ENCODE measurements at places on chromosomes 13 and 19. TPM values are rescaled to one million over a fixed set of nuclear protein-coding genes. Genes with fewer than 3 reads are reported as not detected.

- no peak for DNase-seq
These were observed 28.8 kb upstream of the MCF2L start for GRCh38 chr13:112940236-112940635.

- no peak for DNase-seq
These were observed 222.8 kb downstream of the SPRY2 start for GRCh38 chr13:80118099-80118498.

- DNase-seq: peak; percentile 49
These were observed 8.5 kb downstream of the ACTMAP start for GRCh38 chr19:40741527-40742390.

DNA sequence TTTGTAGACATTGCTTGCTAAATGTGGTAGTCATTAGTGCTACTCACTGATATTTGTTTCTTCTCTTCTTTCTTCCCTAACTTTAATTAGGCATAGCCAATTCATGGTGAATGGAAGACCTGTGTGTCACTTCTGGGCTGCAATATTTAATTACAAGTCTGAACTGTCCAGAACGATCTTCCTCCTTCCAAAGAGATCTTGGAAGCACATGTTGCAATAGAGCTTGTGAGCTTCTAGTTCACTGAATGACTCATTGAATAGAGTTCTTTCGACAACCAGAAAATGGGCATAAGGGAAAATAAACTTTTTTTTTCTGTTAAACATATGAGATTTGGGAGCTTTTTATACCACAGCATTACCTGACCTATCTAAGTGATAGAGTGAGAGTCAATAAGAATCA, 1264.6 kb downstream of the PCDH9 start:
- DNase-seq: no peak

DNA sequence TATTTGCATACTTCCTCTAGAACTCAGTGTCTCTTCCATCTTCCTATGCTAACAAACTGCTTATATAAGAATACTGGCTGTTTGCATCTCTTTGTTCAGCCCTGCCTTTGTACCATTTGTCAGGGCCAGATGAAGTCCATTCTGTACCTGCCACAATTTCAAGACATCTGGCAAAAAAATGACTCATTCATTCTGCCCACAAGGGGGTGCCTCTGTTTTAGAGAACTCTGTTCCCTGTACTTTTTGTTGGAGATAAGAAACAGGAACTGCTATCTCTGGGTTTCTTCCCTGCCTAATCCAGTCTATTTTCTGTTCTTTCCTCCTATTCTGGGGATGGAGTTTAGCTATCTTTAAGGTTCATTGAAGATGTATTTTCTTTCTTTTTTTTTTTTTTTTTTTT, 23.0 kb downstream of the ZNF568 start:
- DNase-seq: no peak

- DNase-seq: peak; percentile 89
These were observed 68.4 kb upstream of the TM9SF2 start for GRCh38 chr13:99432609-99433542.

GRCh38 chr19:45200568-45200967, 22.0 kb downstream of the BLOC1S3 start:
- no peak for DNase-seq

DNA sequence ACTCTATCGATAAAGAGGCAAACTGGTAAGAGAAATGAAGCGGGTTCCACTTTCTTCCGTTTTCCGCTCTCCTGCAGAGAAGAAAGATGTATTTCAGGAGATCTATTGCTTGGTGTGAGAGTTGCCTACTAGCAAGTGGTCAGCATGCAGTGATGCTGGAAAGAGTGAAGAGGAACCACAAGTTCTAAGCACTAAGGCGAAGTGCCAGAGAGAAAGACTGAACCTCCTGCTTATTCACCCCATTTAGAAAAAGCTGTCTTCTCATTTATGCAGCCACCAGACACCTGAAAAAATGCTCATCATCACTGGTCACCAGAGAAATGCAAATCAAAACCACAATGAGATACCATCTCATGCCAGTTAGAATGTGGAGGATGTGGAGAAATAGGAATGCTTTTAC, 78.7 kb upstream of the GPC6 start:
- DNase-seq: no peak

DNA sequence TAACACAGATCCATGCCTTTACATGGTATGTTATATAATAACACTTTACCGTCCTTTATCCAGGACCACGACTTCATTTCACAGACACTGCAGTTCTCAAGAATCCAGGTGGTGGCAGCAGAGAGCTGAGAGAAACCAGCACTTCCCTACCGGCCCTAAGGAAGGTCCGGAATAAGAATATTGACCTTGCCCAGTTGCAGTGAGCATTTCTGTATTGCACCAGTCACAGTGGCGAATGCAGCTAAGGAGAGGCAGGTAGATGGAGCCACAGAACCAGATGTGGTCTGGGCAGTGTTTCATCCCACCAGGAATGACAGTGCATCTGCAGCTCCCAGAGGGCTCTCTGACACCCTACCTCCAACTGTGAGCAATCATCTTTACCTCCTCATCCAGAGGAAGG, 44.6 kb downstream of the ZNF787 start:
- DNase-seq: no peak

- DNase-seq: no peak
These were observed 232.5 kb downstream of the GPC5 start for GRCh38 chr13:91630946-91631345.

DNA sequence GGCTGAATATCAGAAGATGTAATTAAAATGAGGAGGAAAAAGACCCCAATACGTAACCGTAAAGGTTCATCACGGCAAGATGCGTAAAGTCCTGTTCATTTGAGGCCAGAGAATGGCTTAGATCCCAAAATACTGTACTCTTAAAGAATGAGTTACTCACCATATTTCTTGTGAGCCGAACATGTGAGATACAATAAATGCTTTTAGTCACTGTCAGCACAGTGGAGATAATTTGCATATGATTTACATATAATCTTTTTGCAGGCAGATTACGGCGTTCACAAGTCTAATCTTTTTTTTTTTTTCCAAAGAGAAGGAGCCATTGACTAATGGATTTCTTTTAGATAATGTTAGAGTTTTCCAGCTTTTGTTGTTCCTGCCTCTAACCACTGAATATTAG, 28.4 kb downstream of the AMER2 start:
- no peak for DNase-seq

DNA sequence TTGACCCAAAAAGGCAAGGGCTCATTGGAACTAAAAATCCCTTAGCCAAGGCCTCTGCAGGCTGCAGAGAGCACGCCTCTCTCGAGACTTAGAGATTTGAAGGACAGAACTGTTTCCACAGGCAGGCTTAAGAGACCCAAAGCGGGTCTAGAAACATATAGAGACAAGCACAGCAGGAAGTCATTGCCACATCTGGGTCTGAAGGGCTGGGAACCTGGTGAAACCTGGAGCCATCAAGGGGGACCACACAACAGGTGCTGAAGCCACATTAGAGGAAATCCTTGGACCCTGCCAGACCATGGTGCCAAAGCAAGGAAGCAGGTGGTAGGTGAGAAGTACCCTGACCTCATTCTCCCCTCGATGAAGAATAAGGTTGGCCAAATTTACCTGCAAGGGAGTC, 33.8 kb upstream of the LRCH1 start:
- DNase-seq: no peak

DNA sequence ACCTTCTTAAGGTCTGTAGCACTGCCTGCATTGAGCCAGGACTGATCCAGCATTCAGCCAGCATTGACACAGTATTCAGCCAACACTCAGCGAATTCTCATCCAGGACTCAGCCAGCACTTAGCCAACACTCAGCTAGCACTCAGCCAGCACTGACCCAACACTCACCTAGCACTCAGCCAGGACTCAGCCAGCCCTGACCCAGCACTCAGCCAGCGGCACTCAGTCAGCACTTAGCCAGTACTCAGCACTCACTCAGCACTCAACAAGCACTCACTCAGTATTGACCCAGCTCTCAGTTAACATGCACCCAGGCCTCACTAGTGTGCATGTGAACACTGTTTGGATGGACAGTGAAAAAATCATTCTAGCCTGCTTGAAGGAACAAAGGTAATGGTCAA, 55.0 kb downstream of the TSHZ3 start:
- DNase-seq: peak; percentile 20

MIR17HG gene
- total RNA-seq: 0.81 TPM

GPC5 gene
- 1.8 TPM for total RNA-seq

ERICH6B gene
- total RNA-seq: not detected

C19orf85 gene
- total RNA-seq: not detected

CFD gene
- 655 TPM for total RNA-seq

Data from Right ventricle myocardium inferior (tissue), 1 donor.